CD8-positive, alpha-beta T cell (primary cell): ENCODE measurements at places on chromosomes 4 and X. TPM values are rescaled to one million over a fixed set of nuclear protein-coding genes. Genes with fewer than 3 reads are reported as not detected.

Gene FGG
- total RNA-seq = not detected

Gene ARHGEF38
- not detected for total RNA-seq

Gene MAGEB2
- not detected for total RNA-seq

Gene CT45A2
- not detected for total RNA-seq

Gene MAGEC3
- total RNA-seq = not detected

Gene TMEM187
- total RNA-seq = 3.2 TPM

Gene TSPAN6
- 1.2 TPM for total RNA-seq

Gene AWAT2
- total RNA-seq = not detected

Gene TLR6
- 0.31 TPM for total RNA-seq

Gene PCYT1B
- not detected for total RNA-seq

Gene DUX4
- not detected for total RNA-seq

Gene SPANXD
- total RNA-seq = not detected

Gene MAGEH1
- 14.7 TPM for total RNA-seq

Gene SUPT20HL1
- total RNA-seq = not detected

Gene PRR32
- total RNA-seq = not detected

Gene AIFM1
- 4.4 TPM for total RNA-seq

Gene IDS
- 230 TPM for total RNA-seq

Gene COL4A5
- total RNA-seq = not detected

Gene USP51
- total RNA-seq = 2.1 TPM

Gene CITED1
- total RNA-seq = not detected

Gene PROM1
- total RNA-seq = not detected

Gene PPP4R3C
- total RNA-seq = not detected

Gene PLXNB3
- total RNA-seq = 0.35 TPM

Gene NWD2
- not detected for total RNA-seq

Gene USP17L22
- not detected for total RNA-seq

Gene TBX22
- not detected for total RNA-seq

Gene ARMCX4
- 13.4 TPM for total RNA-seq
